ENCODE measurements at places on chromosomes 2 and 18.

DNA sequence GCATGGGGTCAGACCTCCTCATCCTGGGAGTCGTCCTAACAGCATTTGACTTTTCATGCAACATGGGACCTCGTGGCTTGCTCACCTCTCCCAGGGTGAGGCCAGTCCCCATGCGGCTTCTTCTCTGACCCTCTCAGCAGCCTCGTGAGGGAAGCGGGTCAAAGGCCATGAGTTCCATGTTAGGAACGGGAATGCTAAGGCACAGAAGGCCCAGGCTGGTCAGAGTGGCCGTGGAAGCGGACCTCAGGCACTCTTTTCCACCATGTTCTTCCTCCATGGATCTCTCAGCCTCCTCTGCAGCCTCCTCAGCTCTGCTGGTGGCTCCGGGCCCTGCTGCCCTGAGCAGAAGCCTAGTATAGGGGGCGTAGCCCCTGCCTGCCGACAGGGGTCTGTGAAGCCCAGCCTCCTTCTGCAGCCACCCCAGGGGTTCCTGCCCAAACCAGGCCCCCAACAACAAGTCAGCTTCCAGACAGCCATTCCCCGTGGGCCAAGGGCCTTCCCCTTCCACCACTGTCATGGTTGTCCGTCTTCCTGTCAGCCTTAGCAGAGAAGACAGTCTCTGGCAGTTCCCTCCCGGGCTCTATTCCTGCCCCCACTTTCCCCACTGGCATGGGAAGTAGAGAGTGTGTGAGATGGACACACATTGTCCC is 60.0 kb upstream of the OTOF start:
- no peak for DNase-seq

DNA sequence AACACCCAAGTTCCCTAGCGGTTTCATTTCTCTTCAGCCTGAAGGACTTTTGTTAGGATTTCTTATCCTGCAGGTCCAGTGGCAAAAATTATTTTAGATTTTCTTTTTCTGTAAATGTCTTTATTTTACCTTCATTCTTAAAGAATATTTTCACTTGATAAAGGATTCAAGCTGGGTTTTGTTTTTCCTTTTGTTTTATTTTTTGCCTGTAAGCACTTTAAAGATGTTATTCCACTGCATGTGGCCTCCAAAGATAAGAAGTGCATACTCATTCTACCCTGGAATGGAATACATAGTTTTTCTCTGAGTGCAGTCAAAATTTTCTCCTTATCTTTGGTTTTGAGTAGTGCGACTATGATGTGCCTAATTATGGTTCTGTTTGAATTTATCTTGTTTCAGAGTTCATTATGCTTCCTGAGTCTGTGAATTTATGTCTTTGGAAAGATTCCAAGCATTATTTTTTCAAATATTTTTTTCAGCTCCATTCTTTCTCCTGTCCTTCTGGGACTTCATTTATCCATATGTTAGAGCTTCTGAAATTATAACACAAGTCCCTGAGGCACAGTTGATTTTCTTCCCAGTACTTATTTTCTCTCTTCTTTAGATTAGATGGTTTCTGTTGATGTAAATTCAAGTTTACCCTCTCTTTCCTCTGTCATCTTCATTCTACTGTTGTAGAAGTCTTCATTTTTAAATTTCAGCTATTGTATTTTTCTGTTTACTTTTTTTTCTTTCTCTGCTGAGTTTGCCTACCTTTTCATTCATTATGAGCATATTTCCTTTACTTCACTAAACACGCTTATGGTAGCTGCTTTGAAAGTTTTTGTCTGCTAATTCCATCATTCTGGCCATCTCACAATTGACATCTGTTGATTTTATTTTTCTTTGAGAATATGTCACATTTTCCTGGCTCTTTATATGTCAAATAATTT is 69.6 kb downstream of the MAPRE2 start:
- no peak for DNase-seq

GRCh38 chr2:41337956-41338355 is 709.9 kb upstream of the PKDCC start:
- no peak for DNase-seq

DNA sequence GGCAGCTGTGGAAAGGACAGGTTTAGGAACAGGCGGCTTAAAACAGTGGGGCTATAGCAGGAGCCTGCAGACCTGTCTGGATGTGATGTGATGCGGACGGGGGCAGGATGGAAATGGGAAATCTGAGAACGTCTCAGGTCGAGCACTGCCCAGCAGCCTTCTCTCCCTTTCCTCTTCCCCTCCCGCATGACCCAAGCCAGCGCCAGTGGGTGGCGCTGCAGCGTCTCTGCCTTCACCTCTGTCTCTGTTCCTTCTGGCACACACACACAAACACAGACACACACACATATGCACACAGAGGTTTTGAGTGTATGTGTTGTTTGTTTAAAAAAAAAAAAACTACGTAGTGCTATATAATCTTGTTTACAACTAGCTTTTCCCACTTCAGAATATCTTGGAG is 82.0 kb upstream of the SLC66A3 start:
- peak; percentile 27 for DNase-seq

DNA sequence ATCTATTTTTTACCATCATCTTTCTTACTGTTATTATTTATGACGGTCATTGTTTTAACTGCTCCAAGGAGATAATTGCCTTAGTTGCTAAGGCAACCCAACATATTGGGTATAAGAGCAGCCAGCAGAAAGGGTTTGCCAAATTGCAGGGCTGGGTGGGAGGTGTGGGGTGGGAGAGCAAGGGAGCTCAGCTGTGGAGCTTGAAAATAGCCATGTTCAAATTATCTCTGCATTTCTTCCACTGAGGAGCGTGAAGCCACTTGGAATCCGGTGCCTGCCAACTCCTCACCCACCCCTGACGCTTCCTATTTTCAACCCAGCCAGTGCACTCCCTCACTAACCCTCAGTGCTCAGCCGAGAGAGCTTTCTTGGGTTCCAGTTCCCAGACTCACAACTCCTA is 60.8 kb downstream of the SETBP1 start:
- DNase-seq: no peak

- DNase-seq: no peak
Measured at GRCh38 chr2:65329525-65329924, 101.9 kb downstream of the ACTR2 start.

DNA sequence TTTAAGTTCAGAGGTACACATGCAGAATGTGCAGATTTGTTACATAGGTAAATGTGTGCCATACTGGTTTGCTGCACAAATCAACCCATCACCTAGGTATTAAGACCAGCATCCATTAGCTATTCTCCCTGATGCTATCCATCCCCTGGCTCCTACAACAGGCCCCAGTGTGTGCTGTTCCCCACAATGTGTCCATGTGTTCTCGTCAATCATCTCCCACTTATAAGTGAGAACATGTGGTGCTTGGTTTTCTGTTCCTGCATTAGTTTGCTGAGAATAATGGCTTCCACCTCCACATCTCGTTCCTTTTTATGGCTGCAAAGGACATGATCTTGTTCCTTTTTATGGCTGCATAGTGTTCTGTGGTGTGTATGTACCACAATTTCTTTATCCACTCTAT is 75.8 kb downstream of the SUCLG1 start:
- DNase-seq: no peak

DNA sequence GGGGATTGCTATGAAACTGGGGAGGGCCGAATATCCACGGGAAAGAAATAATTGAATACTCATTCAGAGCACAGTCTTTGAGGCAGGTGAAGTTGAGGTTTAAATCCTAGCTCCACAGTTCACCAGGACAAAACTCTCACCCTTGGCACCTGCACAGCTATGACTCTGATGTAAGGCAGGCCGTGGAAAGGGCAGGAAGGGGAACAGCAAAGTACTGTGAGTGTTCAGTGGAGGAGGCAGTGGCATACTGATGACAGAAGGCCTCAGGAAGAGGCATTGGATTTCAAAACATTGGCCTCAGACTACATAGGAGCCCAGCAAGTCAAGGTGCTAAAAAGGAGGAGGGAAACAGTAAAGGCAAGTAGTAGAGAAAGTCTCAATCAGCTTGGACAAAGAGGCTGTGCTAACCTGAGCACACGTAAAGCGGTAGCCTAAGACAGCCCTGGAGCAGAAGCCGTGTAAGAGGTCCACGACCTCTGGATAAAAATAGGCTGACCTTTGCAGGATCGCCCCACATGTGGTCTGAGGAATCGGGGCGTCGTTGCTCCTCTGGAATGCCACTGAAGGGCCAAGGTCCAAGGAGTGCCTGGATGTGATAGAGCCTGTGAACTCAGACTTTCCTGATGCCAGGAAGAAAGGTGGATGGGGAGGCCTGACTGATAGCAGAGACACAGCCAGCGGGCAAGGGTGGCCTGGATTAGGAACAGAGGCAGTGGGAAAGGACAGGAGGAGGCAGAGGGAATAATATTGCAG is 243.6 kb downstream of the PID1 start:
- no peak for DNase-seq

GRCh38 chr18:56109757-56110156 is 521.8 kb upstream of the TCF4 start:
- no peak for DNase-seq

DNA sequence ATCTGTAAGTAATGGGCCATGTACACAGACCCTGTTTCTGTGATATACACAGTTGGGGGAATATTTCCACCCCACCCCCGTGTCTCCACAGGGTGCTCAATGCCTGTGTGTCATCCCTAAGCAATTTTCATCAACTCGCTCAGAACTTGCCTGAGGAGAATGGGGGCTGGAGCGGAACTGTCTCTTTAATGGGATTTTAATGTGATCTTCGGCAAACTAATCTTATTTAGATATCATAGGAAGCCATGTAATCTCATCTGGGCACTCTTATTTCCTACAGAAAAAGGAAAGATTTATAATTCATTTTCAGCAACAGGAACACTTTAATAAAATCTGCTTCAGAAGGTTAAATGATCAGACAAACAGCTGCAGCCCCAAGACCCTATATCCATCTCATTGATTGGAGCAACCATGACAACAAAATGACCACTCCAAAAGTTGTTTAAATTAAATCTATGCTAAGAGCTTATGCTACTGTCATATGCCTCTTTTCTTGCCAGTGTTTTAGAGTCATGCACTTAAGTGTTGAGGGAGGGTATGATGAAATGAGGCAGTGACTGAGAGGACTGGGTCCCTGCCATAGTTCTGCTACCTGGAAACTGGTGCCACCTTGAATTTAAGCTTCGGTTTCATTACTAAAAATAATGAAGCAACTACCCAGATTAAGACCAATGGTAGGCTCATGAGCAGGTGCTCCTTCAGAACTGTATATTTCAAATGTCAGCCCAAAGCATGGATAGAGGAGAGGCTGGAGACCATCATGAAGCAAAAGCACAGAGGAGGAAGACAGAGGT is 183.1 kb upstream of the DDX18 start:
- DNase-seq: no peak

DNA sequence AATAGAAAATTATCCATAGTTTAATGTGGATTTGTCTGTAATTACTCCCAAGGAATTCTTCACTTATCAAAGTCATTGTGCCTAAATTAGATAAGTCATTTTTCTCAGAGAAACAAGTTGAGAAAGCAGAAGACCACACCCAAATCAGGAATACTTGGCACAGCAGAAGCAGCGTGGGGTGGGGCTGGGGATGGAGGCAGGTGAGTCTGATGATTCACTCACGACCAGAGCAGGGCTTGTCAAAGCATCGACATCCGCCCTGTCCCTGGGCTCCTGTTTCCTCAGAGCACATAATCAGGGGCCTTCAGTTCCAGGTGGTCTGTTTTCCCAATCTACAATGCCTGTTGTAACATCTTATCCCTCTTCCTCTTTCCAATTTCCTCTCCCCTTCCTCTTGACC is 31.5 kb upstream of the COLEC12 start:
- no peak for DNase-seq

GRCh38 chr2:208415255-208415654 is 8.7 kb downstream of the PTH2R start:
- DNase-seq: no peak

GRCh38 chr2:215002500-215002899 is 135.9 kb downstream of the ABCA12 start:
- no peak for DNase-seq

- no peak for DNase-seq
Measured at GRCh38 chr18:3040173-3040572, 27.2 kb upstream of the LPIN2 start.

GRCh38 chr2:178629463-178629862 is 149.2 kb downstream of the PLEKHA3 start:
- DNase-seq: no peak

DNA sequence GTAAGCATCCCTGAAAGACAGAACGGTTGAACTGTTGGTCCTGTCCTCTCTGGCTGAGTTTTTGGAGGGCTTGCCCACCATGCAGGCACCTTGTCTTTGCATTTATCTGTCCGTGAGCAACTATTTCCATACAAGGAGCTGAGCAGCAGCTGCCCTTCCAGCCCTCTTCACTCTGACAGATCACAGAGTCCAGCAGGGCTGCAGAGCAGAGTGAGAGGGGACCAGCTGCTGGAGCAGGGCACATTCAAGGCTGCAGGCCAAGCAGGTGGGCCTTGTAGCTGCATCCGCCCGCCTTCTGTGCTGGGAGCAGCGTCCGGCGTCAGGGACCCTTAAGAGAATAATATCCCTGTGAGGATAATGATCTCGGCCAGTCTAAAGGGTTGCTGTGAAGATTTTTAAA is 9.5 kb downstream of the SMYD1 start:
- DNase-seq: no peak

DNA sequence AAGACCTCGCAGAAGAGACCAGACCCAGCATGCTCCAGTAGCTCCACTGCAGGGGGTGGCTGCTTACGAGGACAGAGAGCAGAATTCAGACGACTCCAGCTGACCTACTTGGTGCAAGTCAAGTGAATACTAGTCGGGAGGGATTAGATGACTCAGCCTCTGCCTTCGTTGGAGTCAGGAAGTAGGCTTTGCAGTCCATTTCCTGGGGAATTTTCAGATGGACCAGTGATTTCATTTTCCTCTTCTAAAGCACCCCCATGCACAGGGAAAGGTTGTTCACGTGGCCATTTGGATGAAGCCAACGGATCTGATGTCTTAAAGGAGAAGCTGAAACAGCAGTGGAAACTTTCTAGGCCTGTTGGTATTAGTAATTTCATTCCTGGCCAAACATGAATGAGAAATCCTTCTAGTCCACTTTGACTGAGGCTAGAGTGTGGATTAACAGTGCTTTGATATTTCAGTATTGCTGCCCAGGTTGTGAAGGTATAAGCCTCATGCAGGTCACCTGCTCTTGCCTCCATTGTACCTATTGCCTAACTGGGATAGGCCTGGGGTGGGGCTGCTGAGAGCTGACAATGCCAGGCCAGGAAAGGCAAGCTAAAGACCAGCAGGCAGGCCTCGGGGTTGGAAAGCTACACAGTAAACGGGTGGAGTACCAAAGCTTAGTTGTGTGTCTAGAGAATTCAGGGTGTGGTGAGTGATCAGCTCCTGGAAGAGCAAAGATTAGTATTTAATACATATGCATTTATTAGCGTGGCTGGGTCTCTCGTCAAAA is 117.6 kb upstream of the FOSL2 start:
- DNase-seq: no peak

- no peak for DNase-seq
Measured at GRCh38 chr2:201228912-201229290, 31.4 kb upstream of the CASP8 start.

GRCh38 chr2:189467160-189467559 is 25.9 kb downstream of the WDR75 start:
- no peak for DNase-seq

DNA sequence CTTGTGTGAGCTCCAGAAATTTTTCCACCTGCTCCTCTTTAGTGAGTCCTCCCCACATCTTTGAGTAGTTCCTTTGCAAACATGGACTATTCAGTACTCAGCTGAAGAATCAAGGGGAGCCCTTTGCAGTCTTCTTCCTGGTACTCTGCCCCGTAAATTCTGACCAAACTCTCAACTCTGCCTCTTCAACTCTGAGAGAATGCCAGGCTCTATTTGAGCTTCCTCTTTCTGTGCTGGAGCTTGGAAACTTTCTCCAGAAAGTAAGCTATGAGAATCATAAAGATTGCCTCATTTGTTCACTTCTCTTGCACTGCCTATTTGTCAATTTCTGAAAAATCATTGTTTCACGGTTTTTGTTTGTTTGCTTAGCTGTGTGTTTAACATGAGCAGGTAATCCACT is 7.4 kb upstream of the STAT4 start:
- no peak for DNase-seq

All from stimulated activated CD4-positive, alpha-beta T cell treated with anti-CD3 and anti-CD28 coated beads, Interleukin-15, amount 100 ng/mL, for 24 hours (primary cell).